ENCODE measurements at places on chromosomes 12 and 14.

GRCh38 chr14:28300356-28300755 lies 466.2 kb upstream of the FOXG1 start:
- DNase-seq: no peak

DNA sequence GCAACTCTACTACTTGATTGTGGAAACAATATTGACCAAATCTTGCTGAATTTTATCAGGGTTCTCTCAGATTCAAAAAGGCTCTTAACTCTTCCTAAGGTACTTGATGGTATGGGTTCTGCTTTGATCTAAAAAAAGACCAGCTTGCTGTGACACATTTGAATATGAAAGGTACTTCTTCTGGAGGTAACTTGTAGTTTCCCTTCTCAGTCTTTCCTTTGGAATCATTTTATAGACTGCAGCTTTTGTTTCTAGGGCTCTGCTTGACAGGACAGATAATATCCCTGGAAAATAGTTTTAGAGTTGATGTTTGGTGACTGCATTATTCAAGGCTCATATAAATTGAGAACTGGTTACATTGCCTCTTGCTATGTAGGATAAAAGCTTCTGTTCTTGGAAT lies 251.9 kb downstream of the FUT8 start:
- DNase-seq: no peak

- DNase-seq: no peak
Measured at GRCh38 chr14:70237710-70238109, 49.0 kb upstream of the SLC8A3 start.

GRCh38 chr12:3885277-3886094 lies 12.3 kb upstream of the PARP11 start:
- DNase-seq: peak; percentile 49

DNA sequence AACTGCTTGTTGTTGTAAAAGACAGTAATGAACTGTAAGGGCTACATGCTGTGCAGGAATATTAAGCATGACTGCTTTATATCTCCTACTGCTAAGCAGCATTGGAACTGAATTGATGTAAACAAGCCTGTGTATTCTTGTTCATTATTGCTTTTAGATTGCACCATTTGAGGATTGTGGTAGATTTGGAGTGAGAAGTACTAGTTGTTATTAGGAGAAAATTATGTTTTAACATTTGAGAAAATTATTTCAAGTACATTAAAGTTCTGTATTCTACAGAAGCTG lies 212.7 kb downstream of the ERC1 start:
- no peak for DNase-seq

DNA sequence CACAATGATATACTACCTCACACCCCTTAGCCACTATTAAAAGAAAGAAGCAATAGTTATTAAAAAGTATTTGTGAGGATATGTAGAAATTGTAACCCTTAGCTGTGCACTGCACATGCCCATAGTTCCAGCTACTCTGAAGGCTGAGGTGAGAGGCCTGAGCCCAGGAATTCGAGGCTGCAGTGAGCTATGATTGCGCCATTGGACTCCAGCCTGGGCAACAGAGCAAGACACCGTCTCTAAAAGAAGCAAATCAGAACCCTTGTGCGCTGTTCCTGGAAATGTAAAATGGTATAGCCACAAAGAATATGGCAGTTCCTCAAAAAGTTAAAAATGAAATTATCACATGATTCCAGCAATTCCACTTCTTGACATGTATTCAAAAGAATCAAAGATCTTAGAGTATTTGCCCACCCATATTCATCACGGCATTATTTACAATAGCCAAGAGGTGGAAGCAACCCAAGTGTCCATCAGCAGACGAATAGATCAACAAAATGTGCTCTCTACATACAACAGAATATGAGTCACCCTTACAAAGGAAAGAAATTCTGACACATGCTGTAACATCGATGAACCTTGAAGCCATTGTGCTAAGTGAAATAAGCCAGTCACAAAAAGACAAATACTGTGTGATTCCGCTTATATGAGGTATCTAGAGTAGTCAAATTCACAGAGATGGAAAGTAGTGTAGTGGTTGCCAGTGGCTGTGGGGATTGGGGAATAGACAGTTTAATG lies 23.7 kb upstream of the YLPM1 start:
- no peak for DNase-seq

- no peak for DNase-seq
Measured at GRCh38 chr14:53542732-53543131, 389.6 kb upstream of the DDHD1 start.

DNA sequence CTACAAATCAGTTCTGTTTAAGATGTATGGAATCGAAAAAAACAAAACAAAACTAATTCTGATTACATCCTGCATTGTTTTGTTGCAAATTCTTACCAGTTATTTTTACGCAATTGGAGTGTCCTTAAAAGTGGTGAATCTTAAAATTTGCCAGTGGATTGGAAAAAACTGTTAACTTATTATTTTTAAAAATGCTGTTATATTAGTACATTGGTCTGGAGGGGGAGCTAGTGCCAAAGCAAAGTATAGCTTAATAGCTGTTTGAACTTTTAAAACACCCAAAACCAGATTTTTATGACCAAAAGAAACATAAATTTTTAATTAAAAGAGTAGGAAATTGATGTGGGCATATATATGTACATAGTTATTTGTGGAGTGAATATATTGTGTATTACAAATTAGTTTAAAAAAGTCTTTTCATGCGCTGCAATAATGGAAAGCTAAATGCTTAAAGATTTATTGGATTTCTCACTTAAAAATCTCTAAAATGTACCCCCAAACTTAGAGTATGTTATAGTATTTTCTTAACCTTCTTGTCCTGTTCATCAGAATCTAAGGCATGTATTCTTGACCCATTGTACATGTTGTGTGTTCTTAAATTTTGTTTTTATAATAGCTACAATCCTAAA lies 2.5 kb downstream of the FUT8 start:
- DNase-seq: peak; percentile 19

GRCh38 chr12:52942901-52943181 lies 6.1 kb upstream of the KRT18 start:
- DNase-seq: no peak

GRCh38 chr12:15846887-15847286 lies 35.3 kb upstream of the STRAP start:
- no peak for DNase-seq

GRCh38 chr14:75459099-75459741 lies 31.4 kb downstream of the JDP2 start:
- DNase-seq: no peak

- no peak for DNase-seq
Measured at GRCh38 chr12:91937009-91937408, 208.6 kb downstream of the BTG1 start.
